CD4-positive, alpha-beta memory T cell (primary cell): ENCODE measurements at places on chromosomes 12 and 14. TPM values are rescaled to one million over a fixed set of nuclear protein-coding genes. Genes with fewer than 3 reads are reported as not detected.

The LYZ gene
- 7.7 TPM for polyA plus RNA-seq

The TSPAN19 gene
- not detected for polyA plus RNA-seq

The FAR2 gene
- 10.0 TPM for polyA plus RNA-seq

The RNF212B gene
- polyA plus RNA-seq: not detected

The SLCO1B1 gene
- polyA plus RNA-seq: not detected

The REP15 gene
- polyA plus RNA-seq: 0.47 TPM

The CELA1 gene
- polyA plus RNA-seq: 1.6 TPM

The SERPINA3 gene
- not detected for polyA plus RNA-seq

The OVCH1 gene
- not detected for polyA plus RNA-seq

The LPAR5 gene
- polyA plus RNA-seq: 11.9 TPM

The MMP19 gene
- polyA plus RNA-seq: not detected

The SLCO1A2 gene
- not detected for polyA plus RNA-seq

The PAH gene
- not detected for polyA plus RNA-seq

The ADAM21 gene
- not detected for polyA plus RNA-seq

The AQP2 gene
- polyA plus RNA-seq: not detected

The HOXC12 gene
- not detected for polyA plus RNA-seq

The CMA1 gene
- polyA plus RNA-seq: not detected

The LRTM2 gene
- not detected for polyA plus RNA-seq

The PRR4 gene
- polyA plus RNA-seq: 0.83 TPM

The LHX5 gene
- polyA plus RNA-seq: not detected

The MGAT4C gene
- not detected for polyA plus RNA-seq

The COCH gene
- 1.8 TPM for polyA plus RNA-seq

The FOXG1 gene
- not detected for polyA plus RNA-seq

The SALL2 gene
- 2.7 TPM for polyA plus RNA-seq

The SMCO2 gene
- not detected for polyA plus RNA-seq

The GLS2 gene
- 4.2 TPM for polyA plus RNA-seq

The KCNC2 gene
- not detected for polyA plus RNA-seq

The CSRP2 gene
- 0.83 TPM for polyA plus RNA-seq

The OR10A7 gene
- not detected for polyA plus RNA-seq

The MRPL42 gene
- 75.7 TPM for polyA plus RNA-seq

The NEMP1 gene
- polyA plus RNA-seq: 4.6 TPM

The ZNF664 gene
- 11.2 TPM for polyA plus RNA-seq

The SYNJ2BP gene
- 13.4 TPM for polyA plus RNA-seq

The BDKRB2 gene
- not detected for polyA plus RNA-seq

The MMP17 gene
- not detected for polyA plus RNA-seq

The CLEC4D gene
- not detected for polyA plus RNA-seq

The SIX4 gene
- polyA plus RNA-seq: not detected

The PRKD1 gene
- polyA plus RNA-seq: not detected

The CTSG gene
- polyA plus RNA-seq: not detected

The AGAP2 gene
- polyA plus RNA-seq: 3.2 TPM

The RTL1 gene
- polyA plus RNA-seq: not detected

The JPH4 gene
- 0.08 TPM for polyA plus RNA-seq
